A172 (cell line): ENCODE measurements at places on chromosomes 1 and 21.

GRCh38 chr1:61299463-61299862 is 217.1 kb downstream of the NFIA start:
- no peak for DNase-seq

DNA sequence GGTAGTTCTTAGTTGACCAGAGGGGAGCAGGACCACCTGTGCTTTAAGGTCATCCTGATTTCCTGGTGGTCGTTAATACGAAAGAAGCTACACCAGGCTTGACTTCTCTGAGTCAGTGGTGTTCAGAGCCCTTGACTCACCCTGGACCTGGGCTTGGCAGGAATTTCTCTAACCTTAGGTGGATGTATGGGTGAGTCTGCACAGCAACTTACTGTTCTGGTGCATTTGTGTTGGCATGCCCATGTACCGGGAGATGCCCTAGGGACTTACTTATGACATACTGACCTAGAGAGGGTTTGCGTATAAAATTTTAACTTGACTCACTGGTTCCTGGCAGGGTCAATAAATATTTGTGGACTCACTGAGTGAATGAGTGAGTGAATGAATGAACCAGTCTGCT is 304.6 kb downstream of the DISC1 start:
- no peak for DNase-seq

DNA sequence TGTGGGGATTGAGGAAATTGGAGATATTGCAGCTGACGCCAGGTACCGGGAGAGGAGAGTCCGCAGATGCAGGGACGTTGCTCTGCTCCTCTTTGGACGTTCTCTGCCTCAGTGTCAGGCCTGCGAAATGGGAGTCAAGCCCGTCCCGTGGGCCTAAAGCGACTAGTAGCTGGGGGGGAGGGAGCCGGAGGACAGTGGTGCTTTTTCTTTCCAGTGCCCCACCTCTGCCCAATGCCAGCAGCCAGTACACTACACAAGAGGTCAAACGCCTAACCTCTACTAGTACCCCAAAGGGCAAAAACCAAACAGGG is 413.6 kb upstream of the ESRRG start:
- DNase-seq = no peak

DNA sequence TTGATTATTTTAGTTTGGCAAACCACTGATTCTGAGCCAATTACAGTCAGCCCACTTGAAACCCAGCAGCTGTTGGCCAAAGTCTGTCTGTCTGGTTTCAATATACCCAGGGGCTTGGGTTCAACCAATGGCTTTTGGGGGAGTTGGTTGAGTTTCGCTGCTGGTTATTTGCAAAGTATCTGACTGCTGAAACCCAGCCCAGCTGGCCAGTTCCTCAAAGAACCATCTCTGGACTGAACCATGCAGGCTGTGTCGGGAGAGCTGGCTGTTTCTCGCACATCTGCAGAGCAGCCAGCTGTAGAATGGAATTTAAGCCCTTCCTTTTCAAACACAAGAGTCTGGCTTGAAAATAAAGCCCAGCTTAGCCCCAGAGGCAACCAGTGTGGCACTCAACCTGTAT is 66.0 kb upstream of the PAX7 start:
- DNase-seq = no peak

DNA sequence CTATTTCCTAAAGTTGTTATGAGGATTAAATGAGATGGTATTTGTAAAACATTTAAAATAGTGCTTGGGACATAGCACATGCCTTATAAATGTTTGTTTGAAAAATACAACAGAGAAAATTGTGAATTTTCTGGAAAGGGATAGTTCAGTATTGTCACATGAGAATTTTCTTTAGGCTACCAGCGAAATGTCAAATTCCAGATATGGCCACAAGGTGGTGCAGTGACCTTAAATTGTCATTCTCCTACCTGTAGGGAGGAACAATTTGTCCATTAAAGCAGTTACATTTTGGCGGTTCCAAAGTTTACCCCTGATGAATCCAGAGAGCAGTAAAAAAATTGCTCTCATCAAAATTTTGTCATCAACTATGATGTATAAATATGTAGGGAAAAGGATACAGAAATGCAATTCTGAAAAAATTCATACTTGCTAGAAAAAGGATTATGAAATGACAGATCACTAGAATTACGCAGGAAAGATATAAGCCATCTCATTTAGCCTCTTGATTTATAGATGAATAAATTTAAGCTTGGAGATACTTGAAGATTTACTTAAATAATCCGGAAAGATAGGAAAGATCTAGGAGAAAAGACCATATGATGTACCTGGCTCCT is 50.2 kb upstream of the TSHB start:
- peak; percentile 56 for DNase-seq

DNA sequence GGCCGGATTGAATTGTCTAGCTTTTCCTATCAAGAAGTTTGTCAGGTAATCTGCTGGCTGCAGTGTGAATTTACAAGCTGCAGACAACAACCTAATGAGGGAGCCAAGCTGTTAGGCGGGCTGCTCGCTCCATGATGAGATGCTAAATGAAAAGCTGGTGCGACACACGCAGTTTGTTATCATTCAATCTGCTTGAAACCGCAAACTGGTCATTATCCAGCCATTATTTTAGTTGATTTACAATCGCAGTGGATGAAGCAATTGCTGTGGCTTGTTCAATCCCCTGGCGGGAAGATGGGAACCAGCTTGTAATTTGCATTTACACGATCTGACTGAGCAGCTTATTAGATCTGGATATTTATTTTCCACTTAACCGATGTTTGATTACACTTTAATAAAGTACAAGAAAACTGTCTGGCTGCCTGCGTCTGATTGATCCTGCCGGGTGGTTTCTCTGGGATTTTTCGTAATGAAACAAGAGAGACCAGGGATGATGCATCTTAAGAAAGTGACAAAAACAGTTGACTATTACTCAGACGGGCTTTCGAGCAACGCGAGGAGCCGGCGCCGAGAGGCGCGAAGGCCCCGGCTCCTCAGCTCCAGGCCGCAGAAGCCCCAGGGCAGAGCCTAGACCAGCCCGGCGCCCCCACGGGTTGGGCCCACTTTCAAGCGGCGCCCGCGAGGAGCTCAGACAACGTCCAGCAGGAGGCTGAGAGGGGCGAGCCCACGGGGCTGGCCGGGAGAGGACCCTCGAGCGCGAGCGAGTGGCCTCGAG is 118.0 kb upstream of the BARHL2 start:
- no peak for DNase-seq

- no peak for DNase-seq
Measured at GRCh38 chr1:175797576-175797975, 54.2 kb upstream of the TNR start.

DNA sequence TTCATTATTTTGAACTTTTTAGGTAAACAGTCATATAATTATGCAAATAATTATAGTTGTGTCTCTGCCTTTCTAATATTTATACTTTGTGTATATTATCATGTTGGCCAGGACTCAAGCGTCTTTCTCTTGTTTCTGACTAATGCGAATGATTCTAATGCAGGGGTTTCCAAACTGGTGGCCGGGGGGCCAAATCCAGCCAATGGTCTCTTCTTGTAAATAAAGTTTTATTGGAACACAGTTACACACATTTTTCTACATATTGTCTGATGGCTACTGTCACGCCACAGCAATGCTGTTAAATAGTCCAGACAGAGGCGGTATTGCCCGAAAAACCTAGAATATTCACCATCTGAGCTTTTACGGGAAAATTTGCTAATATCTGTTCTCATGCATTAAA is 8.9 kb upstream of the POFUT2 start:
- no peak for DNase-seq
